HepG2 (cell line): ENCODE measurements at places on chromosomes 4 and X. TPM values are rescaled to one million over a fixed set of nuclear protein-coding genes. Genes with fewer than 3 reads are reported as not detected.

Gene ZC4H2
- total RNA-seq, result 6.1 and 9.3 TPM in 2 replicates

Gene PPARGC1A
- total RNA-seq, result 18.8 and 20.7 TPM in 2 replicates

Gene RAB28
- total RNA-seq, result 18.2 and 20.9 TPM in 2 replicates

DNA sequence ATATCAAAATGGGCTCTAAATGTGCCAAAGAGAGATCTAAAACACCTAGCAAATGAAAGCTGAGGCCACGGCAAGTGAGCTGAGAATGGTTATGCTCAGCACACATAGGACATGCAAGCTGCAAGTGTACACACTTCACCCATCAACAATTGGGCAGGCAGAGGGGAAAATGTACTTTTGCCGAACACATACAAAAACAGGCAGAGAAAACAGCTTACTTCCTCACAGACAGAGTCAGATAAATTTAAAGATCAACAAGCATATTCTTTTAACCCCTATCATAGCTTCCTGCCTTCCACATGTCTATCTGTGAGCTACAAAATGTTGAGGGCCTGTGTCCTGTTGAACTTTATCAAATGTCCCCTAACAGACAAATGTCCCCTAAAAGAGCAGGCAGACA, 60.3 kb downstream of the SH3KBP1 start:
- no peak for DNase-seq

Gene GPR34
- total RNA-seq, result not detected in 2 replicates

Gene PF4V1
- not detected in 2 replicates for total RNA-seq

DNA sequence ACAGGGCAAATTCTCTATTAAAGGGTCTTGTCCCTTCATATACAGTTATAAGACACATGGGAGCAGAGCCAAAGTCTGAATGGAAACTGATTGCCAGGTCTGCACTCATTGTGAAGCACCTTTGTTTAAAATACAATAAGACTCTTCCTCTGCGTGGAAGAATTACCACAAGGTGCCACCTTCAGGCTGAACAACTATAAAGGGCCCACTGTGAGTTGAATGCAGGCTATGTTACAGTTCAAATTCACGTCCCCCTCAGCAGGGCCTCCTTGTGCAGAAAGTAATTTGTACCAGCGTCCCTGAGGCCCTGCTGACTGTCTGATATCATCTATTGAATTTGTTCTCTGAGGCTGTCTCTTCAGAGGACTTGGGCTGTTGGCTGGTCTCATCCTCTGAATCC, 225.8 kb upstream of the TEX13C start:
- DNase-seq, result no peak

GRCh38 chrX:46216406-46216805, 328.8 kb downstream of the ZNF674 start:
- no peak for DNase-seq

DNA sequence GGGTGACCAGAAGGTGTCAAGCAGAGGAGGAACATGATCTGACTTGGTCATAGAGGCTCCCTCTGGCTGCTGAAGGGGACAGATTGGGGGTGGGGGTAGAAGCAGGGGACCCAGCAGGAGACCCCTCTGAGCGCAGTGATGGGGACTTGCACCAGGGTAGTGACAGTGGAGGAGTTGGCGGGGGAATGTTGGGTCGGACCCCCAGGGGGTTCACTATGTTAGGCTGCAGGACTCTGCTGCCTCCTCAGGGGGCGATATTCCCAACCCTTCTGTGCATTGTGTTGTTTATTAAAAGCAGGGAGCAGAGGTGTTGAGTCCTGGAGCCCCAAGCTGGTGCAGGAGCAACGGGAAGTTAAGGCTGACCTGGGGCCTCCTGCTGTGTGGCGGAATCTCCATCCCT, 8.8 kb downstream of the WDR13 start:
- no peak for DNase-seq

- DNase-seq, result no peak
Measured at GRCh38 chrX:43581167-43581566, 74.9 kb upstream of the MAOA start.
